PC-9 (cell line): ENCODE measurements at places on chromosomes 7 and 10. TPM values are rescaled to one million over a fixed set of nuclear protein-coding genes. Genes with fewer than 3 reads are reported as not detected.

Gene GPR15LG
- not detected in 2 replicates for total RNA-seq

Gene VPS26A
- 90.0 and 102 TPM in 2 replicates for total RNA-seq

Gene LIPM
- total RNA-seq: not detected in 2 replicates

Gene FAM20C
- total RNA-seq: 31.0 and 34.0 TPM in 2 replicates

Gene AKR1C3
- total RNA-seq: 1,870 and 1,886 TPM in 2 replicates

Gene WNT16
- not detected in 2 replicates for total RNA-seq

Gene NSUN6
- total RNA-seq: 11.9 and 12.9 TPM in 2 replicates

Gene OPALIN
- not detected in 2 replicates for total RNA-seq

Gene ARHGAP21
- 93.1 and 115 TPM in 2 replicates for total RNA-seq

DNA sequence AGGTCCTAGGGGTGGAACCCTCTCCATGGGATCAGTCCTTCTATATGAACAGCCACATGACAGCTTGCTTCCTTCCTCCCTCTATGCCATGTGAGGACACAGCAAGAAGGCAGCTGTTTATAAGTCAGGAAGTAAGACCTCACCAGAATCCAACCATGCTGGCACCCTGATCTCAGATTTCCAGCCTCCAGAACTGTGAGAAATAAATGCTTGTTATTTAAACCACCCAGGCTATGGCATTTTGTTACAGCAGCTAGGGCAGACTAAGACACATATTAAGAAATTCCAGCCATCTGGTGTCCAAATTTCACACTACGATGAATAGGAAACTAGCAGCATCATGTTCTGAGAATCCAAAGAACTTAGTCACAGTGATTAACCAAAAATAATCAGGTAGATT is 140.1 kb downstream of the ZFAND4 start:
- no peaks in the 10 kb centered on the region for H3K4me1 ChIP-seq
- no peak overlapping the region for H3K27ac ChIP-seq
- H3K27me3 ChIP-seq: no peaks in the 10 kb centered on the region
- no peak for DNase-seq
- H3K4me3 ChIP-seq: no peak overlapping the region

DNA sequence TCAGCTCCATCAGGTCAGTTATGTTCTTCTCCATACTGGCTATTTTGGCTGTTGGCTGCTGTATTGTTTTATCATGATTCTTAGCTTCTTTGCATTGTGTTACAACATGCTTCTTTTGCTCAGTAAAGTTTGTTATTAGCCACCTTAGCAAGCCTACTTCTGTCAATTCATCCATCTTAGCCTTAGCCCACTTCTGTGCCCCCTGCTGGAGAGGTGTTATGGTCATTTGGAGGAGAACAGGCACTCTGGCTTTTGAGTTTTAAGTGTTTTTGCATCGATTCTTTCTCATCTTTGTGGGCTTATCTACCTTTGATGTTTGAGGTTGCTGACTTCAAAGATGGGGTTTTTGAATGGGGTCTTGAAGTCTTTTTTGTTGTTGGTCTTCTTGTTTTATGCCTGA is 204.6 kb upstream of the FOXP2 start:
- H3K4me1 ChIP-seq: no peaks in the 10 kb centered on the region
- no peak for DNase-seq
- H3K4me3 ChIP-seq: no peak overlapping the region
- H3K27me3 ChIP-seq: no peaks in the 10 kb centered on the region

GRCh38 chr10:109981650-109982049 is 26.1 kb upstream of the ADD3 start:
- no peak for DNase-seq
- no peaks in the 10 kb centered on the region for H3K4me1 ChIP-seq
- H3K27me3 ChIP-seq: no peaks in the 10 kb centered on the region
- no peaks in the 10 kb centered on the region for H3K36me3 ChIP-seq

GRCh38 chr7:30459591-30460245 is 18.9 kb downstream of the NOD1 start:
- no peaks in the 10 kb centered on the region for H3K36me3 ChIP-seq
- H3K27ac ChIP-seq: peak overlapping the region; percentile 81
- peak overlapping the region; percentile 37; the same call in 1 of the 2 replicates for H3K4me3 ChIP-seq
- H3K4me1 ChIP-seq: peaks cover 36% of the 10 kb centered on the region
- peak; percentile 61 for DNase-seq

GRCh38 chr7:44539669-44540506 is 1.2 kb downstream of the NPC1L1 start:
- no peak overlapping the region for H3K4me3 ChIP-seq
- no peaks in the 10 kb centered on the region for H3K36me3 ChIP-seq

- peaks cover 10% of the 10 kb centered on the region for H3K27me3 ChIP-seq
- H3K4me1 ChIP-seq: no peaks in the 10 kb centered on the region
- no peaks in the 10 kb centered on the region for H3K36me3 ChIP-seq
- DNase-seq: no peak
- H3K27ac ChIP-seq: no peak overlapping the region
These were observed 174.6 kb upstream of the TARP start for GRCh38 chr7:38448054-38448453.

DNA sequence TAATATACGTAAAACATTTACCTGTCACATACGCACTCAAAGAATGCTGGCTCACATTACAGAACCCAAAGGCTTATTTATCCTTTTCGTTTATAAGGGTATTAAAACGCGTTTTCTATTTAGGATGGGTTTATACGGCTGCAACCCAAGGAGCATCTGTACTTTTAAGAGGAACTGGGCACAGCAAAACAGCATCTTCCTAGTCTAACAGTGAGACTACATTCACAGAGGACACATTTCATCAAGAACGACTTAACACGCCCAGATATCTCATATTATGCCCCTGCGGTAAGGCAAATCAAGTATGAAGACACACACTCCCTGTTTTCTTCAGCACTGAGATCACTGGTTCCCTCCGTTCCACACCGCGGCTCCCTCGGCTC is 533 bp upstream of the DMTF1 start:
- DNase-seq: no peak
- peak overlapping the region; percentile 78 for H3K4me3 ChIP-seq
- peak overlapping the region; percentile 86 for H3K27ac ChIP-seq
- no peaks in the 10 kb centered on the region for H3K36me3 ChIP-seq

DNA sequence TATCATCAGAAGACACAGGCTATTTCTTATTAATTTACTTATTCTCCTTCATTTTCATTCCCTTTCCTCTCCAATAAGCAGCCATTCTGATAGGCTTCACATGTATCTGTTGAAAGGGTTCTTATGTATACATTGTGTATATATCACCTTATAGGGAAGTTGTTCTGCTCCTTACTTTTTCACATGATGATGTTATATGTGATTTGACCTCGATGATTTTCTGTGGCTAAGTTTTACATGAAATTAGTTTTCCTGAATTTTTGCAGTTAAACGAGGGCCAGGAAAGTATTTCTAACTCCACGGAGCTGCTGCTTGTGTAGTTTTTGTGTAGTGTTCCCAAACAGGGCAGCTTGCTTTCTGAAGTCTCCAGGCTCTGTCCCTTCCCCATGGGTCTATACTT is 84.5 kb downstream of the SH2D4B start:
- no peak overlapping the region for H3K4me3 ChIP-seq
- H3K36me3 ChIP-seq: no peaks in the 10 kb centered on the region
- no peaks in the 10 kb centered on the region for H3K4me1 ChIP-seq
- no peak overlapping the region for H3K27ac ChIP-seq
- no peak for DNase-seq

DNA sequence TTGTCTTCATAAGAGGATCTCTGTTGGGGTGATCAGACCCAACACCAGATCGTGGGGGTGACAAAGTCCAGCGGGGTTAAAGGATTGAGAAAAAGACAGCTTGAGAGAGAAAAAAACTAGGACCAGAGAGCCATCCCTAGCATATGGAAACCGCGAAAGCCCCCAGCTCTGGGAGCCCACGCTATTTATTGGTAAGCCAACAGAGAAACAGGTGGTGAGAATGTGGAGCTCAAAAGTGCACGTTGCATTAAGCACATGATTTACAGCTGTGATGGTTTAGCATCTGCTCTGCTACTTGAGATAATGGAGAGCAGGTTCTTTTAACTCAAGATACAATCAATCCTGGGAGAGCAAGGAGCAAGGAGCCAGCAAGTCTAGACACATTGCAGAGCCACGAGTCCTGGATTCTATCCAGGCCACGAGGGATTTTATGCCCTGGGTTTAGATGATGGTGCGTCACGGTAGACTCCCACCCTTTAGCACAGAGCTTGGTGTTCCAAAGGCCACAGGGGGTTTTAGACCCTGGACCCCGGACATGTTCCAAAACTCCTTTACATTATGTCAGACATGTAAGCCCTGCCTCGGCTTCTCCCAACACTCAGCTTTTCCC is 755.2 kb upstream of the SORCS1 start:
- H3K27me3 ChIP-seq: no peaks in the 10 kb centered on the region
- no peak overlapping the region for H3K27ac ChIP-seq
- H3K4me3 ChIP-seq: no peak overlapping the region
- H3K36me3 ChIP-seq: no peaks in the 10 kb centered on the region
- no peaks in the 10 kb centered on the region for H3K4me1 ChIP-seq

DNA sequence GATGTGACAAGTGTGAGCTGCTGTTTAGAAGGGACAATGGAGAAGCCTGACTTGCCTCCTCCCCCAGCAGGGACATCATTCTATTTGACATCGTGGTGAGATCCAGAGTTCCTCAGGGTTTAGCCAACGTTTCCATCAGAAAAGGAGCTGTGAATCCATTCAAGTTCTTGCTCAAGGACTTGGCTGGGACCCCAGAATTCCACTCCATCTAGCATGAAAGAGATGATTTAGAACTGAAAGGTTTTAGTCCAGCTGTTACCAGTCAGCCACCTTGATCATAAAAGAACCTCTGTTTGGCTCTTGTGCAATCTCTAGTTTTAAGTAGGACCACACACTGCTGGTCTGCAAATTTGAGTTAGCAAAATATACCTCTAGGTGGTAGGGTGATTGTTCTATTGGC is 337.6 kb downstream of the FRMD4A start:
- no peaks in the 10 kb centered on the region for H3K27me3 ChIP-seq
- H3K27ac ChIP-seq: no peak overlapping the region
- DNase-seq: no peak
- no peak overlapping the region for H3K4me3 ChIP-seq
- H3K36me3 ChIP-seq: no peaks in the 10 kb centered on the region

DNA sequence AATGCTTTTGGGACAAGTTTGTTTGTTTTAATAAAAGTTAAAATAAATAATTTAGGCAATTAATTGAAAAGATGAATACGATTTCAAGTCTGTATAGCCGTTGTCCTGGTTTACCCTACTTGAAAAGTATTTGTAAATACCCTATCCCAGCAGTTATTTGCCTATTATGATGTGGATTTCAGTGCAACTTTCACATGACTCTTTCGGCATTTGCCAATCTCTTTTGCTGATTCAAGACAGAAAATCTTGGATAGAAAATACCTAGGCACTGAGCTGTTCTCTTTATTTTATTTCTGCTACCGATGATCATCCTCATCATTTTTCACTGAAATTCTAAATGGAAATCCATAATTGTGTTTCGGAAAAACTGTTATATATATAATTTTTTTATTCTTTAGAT is 125.9 kb upstream of the FZD8 start:
- no peaks in the 10 kb centered on the region for H3K4me1 ChIP-seq
- H3K27me3 ChIP-seq: peaks cover 15% of the 10 kb centered on the region
- H3K27ac ChIP-seq: no peak overlapping the region
- no peaks in the 10 kb centered on the region for H3K36me3 ChIP-seq
- no peak for DNase-seq

DNA sequence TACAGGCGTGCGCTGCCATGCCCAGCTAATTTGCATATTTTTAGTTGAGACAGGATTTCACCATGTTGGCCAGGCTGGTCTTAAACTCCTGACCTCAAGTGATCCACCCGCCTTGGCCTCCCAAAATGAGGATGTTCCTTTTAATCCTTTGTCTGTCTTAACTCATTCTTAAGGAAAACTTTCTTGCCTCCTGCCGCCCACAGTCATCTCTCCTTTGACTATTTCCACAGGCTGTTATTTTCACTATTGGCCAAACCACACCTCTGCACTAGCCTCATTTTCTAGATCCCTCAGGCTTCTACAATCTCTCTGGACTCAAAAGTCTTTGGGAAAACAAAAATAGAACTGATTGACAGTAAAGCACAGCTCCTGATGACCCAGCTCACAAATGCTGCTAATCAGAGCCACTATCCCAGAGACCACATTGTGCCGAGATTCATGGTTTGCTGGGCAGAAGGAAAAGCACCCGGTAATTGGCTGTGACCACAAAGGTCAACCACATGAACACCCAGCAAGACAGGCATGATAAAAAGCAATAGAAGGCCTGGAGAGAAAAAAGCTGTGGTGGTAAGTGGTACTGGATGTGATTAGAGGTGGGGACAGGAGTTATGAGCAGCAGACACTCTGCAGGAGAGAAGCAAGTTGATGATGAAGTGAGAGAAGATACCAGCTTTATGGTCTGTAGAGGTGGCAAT is 44.1 kb upstream of the ZNRF2 start:
- H3K27me3 ChIP-seq: no peaks in the 10 kb centered on the region
- H3K27ac ChIP-seq: no peak overlapping the region
- H3K4me1 ChIP-seq: peaks cover 20% of the 10 kb centered on the region
- DNase-seq: no peak

- no peak for DNase-seq
- no peaks in the 10 kb centered on the region for H3K36me3 ChIP-seq
- peaks cover 5% of the 10 kb centered on the region; the same call in 1 of the 2 replicates for H3K4me1 ChIP-seq
- H3K27ac ChIP-seq: no peak overlapping the region
- H3K4me3 ChIP-seq: no peak overlapping the region
These were observed 205.3 kb downstream of the CHRM2 start for GRCh38 chr7:137073571-137074325.

GRCh38 chr10:117921421-117921820 is 125.3 kb downstream of the RAB11FIP2 start:
- H3K36me3 ChIP-seq: no peaks in the 10 kb centered on the region
- no peak overlapping the region for H3K27ac ChIP-seq
- H3K27me3 ChIP-seq: peaks cover 46% of the 10 kb centered on the region
- no peak for DNase-seq

GRCh38 chr7:16135658-16136057 is 285.7 kb downstream of the CRPPA start:
- H3K27ac ChIP-seq: no peak overlapping the region
- H3K36me3 ChIP-seq: no peaks in the 10 kb centered on the region
- DNase-seq: no peak

DNA sequence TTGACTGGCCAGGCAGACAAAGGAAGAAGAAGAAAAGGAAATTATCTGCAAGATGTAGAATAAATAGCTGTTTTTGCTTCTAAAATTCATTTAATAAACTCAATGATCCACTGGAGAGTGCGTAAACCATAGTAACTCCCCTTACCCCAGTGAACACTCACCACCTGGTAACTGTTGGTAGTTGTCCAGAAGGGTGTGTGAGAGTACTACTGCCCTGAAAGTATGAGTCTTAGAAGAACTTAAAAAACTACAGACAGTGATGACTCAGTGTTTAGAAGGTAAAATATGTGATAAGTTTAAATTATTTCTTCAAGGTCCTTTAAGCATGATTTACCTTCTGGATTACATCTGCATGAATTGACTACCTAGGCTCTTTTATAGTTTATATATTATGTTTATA is 53.0 kb upstream of the SEMA3A start:
- no peaks in the 10 kb centered on the region for H3K36me3 ChIP-seq
- H3K27me3 ChIP-seq: no peaks in the 10 kb centered on the region
- DNase-seq: no peak
- no peak overlapping the region for H3K4me3 ChIP-seq

GRCh38 chr7:33039257-33039902 is 23.2 kb downstream of the NT5C3A start:
- H3K4me3 ChIP-seq: peak overlapping the region; percentile 25; the same call in 1 of the 2 replicates
- H3K4me1 ChIP-seq: peaks cover 17% of the 10 kb centered on the region
- 0 out of 2 replicates have a peak, but pooled peaks cover 4% of the 10 kb centered on the region for H3K36me3 ChIP-seq
- H3K27ac ChIP-seq: no peak overlapping the region

- no peak overlapping the region for H3K4me3 ChIP-seq
- no peaks in the 10 kb centered on the region for H3K36me3 ChIP-seq
- no peaks in the 10 kb centered on the region for H3K27me3 ChIP-seq
- no peaks in the 10 kb centered on the region for H3K4me1 ChIP-seq
- DNase-seq: no peak
These were observed 110.6 kb downstream of the ZFAND4 start for GRCh38 chr10:45561952-45562351.
